CD4-positive, alpha-beta memory T cell (primary cell): ENCODE measurements at places on chromosomes 1 and 21.

DNA sequence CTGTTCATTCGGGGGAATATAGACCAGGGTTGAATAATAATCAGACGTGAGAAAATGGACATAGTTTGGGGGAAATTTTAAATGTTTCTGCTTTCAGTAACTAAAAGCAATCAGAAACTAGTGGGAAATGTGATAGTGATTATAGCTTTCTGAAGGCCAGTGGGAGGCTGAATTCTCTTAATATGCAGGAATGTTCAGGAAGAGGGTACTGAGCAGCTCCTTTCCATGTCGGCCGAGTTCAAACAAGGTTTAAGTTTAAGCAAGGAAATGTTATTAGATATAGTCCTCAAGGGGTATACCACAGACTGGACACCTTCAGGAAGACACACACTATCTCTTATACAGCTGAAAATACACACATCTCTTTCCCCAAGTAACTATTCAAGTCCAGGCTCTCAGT lies 105.5 kb downstream of the HHAT start:
- no peak for DNase-seq

GRCh38 chr1:197763307-197763706 lies 12.0 kb downstream of the DENND1B start:
- no peak for DNase-seq

- no peak for DNase-seq
These were observed 2.3 kb downstream of the TTC24 start for GRCh38 chr1:156581661-156582387.

DNA sequence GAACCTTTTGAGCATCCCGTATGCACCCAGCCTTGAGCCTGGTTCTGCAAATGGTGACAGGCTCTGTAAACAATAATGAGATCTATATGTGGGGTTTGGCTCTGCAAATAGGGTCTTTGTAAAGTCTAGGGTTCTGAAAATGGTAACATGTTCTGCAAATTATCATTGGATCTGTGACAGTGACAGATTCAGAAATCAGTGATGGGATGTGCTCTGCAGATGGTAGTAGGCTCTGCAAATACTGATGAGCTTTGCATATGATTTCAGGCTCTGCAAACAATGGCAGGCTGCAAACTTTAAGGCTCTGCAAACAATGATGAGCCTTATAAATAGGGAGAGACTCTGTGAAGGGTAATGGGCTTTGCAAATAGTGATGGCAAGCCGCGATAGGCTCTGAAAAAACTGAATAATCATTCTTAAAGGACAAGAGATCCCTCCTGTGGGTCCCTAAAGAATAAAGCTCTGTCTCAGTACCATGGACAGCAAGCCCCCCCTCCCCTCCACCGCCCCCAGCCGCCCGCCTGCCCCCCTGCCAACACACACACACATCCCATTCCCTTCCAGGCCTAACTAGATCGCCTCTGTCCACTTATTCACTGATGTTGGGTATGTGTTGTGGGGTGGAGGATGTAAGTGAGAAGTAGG lies 17.7 kb upstream of the DMBX1 start:
- no peak for DNase-seq

- no peak for DNase-seq
These were observed 365.3 kb upstream of the PROX1 start for GRCh38 chr1:213622365-213623063.

DNA sequence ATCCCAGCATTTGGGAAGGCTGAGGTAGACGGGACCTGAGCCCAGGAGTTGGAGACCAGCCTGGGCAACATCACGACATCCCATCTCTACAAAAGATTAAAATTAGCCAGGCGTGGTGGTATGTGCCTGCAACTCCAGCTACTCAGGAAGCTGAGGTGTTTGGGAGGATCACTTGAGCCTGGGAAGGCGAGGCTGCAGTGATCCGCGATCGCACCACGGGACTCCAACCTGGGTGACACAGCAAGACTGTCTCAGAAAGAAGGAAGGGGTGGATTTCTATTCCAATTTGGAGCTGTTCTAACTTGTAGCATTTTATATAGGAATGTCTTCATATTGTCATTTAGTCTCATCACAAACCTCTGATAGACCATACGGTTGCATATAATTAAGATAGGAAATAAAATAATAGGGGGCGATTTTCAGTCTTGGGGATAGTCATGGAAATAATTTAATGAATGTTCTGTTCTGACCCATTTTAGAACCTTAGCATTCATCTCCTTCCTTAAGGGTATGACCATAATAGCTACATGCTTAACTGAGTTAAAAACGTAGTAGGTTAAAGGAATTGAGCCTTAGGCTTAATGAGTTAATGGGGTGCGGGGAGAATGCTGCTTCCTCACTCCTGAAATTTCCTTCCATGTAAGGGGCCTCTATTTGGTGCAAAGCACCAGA lies 93.1 kb downstream of the ADCY10 start:
- no peak for DNase-seq

- no peak for DNase-seq
These were observed 138.3 kb downstream of the APP start for GRCh38 chr21:26032263-26032662.

DNA sequence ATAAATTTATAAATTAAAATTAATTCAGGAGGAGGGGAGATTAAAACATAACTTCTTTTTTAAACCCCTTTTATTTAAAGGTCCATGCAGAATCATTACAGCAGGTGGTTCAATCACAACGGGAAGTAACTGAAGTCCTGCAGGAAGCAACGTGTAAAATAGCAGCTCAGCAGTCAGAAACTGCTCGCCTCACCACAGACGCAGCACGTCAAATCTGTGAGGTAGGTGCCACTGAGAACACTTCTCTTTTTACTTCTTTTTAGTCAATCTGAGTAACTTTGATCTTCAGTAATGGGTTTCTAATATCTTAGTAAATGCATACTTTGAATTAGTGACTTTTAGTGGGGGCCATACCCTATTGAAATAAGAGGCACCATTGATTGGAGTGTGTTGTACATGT lies 87.0 kb downstream of the CEP350 start:
- no peak for DNase-seq

GRCh38 chr1:42847111-42847595 lies 740 bp downstream of the ZNF691 start:
- DNase-seq = no peak

DNA sequence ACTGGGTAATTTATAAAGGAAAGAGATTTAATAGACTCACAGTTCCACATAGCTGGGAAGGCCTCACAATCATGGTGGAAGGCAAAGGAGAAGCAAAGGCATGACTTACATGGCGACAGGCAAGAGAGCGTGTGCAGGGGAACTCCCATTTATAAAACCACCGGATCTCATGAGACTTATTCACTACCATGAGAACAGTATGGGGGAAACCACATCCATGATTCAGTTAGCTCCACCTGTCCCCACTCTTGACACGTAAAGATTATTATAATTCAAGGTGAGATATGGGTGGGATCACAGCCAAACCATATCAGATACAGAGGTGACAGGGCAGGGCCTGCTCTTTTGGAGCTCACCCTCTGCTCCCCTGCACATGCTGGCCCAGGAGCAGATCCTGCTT lies 31.4 kb upstream of the TMEM61 start:
- peak; percentile 34 for DNase-seq

DNA sequence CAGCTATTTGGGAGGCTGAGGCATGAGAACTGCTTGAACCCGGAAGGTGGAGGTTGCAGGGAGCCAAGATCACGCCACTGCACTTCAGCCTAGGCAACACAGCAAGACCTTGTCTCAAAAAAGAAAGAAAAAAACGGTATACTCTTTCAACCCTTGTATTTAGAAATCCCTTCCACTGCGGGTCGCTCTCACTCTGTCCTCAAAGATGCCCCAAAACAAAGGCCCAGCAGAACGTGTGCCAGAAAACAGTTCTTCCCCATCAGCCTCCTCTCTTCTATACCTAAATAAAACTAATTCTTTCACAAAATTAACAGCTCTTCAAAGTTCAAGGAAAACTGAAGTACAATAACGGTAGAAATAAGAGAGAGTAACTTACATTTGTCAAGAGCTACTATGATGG lies 13.2 kb downstream of the SETD4 start:
- DNase-seq = no peak

DNA sequence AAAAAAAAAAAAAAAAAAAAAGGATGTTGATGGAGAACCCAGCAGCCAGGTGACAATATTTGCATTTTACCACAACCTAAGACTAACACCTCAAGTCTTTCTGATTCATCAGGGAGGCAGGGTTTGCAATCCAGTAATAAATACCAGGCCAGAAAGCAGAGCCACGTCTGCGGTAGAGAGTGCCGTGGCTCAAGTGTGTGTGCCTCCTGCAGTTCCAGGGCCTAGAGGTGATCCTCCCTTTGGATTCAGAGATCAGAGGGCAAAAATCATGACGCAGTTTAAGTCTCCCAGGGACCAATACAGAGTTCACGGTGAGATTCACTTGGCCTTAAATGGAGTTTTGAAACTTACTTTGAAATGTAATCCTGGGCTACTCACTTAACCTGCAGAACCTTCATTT lies 34.9 kb downstream of the TMCO4 start:
- DNase-seq = no peak

DNA sequence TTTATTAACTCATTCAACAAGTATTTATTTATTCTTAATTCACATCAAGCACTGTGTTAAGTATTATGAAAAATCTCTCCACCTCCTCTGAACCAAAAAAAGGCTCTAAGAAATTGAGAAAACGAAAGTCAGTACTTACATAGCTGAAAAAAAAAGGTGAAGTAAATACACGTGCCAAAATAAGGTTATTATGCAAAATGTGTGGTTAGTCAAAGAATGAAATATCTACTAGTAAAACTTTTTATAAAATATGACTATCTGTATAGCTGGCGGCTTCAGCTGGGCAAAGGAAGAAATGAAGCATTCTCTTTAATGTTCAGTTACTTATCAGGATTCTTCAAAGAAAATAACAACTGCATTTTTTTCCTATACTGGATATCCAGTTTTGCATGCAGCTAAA lies 35.5 kb upstream of the ASPM start:
- no peak for DNase-seq

- no peak for DNase-seq
These were observed 128.8 kb downstream of the KCNN3 start for GRCh38 chr1:154741327-154741726.

DNA sequence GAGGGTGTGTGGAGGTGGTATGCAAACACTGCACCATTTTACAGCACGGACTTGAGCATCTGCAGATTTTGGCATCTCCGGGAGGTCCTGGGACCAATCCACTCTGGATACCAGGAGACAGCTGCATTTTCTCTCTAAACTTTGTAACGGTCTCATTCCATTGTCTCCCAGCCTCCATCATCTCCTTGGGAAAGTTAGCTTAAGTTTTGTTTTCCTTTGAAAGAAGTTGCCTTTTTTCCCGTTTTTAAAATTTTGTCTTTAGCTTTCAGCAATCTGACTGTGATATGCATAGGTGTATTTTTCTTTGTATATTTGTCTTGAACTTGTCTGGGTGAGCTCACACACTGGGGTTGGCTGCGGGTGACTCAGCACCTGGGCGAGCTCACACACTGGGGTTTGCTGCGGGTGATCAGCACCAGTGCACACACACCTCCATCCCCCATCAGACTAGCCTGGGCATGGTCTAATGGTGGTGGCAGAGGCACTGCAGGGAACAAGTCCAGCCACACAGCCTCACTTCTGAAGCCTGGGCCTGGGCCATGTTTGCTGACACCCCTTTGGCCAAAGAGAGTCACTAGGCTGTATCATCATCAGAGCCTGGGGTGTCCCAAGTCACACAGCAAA lies 32.1 kb upstream of the COL18A1 start:
- DNase-seq = no peak

GRCh38 chr1:117606649-117607430 lies 992 bp downstream of the TENT5C start:
- peak; percentile 83 for DNase-seq

DNA sequence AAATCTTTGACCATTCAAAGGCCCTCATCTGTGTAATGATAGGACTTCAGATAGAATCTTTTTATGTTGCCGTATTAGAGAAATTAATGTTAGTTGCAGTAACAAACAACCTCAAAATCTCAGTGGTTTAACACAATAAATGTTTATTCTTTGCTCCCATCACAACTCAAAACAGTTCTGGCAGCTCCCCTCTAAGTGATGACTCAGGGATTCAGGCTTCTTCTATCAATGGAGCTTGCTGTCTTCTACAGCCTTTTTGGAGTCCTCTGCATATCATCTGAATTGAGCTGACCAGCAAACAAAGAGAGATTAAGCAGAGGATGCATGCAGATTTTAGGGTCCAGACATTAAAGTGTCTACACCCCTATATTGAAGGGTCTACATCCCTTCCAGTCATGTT lies 59.1 kb upstream of the RAB3GAP2 start:
- no peak for DNase-seq

GRCh38 chr1:33683913-33684312 lies 180.0 kb upstream of the HMGB4 start:
- DNase-seq = no peak

- peak; percentile 30 for DNase-seq
These were observed 23.5 kb downstream of the F11R start for GRCh38 chr1:160997323-160998038.

GRCh38 chr1:97135972-97136371 lies 414.4 kb downstream of the PTBP2 start:
- no peak for DNase-seq

DNA sequence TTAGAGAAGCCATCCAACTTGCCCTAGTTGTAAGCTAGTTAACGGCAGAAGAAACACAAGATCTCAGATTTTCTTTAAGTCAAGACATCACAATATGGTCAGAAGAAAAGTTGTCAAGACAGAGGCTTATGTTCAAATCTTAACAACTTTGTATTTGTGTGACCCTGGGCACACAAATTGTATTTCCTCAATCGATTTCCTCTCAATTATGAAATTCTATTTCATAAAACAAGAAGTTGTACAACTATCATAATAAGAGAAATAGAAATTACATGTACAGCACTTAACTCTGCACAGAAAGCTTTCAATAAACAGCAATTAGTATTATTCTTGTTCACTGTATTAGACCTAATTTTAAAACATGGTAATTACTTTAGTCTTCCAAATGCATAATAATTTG lies 62.9 kb upstream of the SDC3 start:
- DNase-seq = no peak

DNA sequence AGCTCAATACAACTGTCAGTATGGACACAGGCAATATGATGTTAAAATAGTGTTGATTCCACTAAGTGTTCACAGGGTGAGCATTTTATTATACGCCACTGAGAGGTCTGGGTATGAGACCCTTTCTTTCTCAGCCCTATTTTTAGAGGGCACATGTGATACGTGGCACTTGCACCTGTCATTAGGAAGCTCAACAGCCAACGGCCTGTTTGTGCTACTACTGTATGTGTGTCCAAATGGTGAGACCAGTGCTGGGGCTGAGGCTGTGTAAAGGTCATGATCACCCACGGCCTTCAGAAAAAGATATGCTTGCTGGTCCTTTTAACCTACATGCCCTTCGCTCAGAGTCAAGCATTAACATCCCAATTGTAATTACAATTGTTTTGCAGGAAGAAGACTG lies 176.2 kb downstream of the DUSP10 start:
- DNase-seq = no peak

- peak; percentile 67 for DNase-seq
These were observed 27.5 kb downstream of the SLC2A1 start for GRCh38 chr1:42931108-42931539.

DNA sequence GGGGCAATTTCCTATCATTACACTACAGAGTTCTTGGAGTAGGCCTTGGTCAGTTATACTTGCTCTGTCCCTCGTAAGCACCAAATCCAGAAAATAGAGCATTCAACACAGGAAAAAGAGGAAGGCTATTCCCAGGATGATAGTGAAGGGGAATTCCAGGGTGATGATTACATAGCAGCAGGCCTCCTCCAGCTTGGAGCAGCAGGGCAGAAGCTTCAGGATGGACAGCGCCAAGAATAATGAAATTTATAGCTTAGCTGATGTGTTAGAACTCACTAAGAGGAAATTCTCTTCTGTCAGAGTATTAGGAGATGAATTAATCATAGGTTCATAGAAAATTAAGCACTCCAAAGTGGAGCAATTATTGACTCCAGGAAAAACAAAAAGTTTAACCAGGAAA lies 10.8 kb upstream of the SMAP2 start:
- no peak for DNase-seq

GRCh38 chr1:40766560-40766959 lies 17.0 kb upstream of the KCNQ4 start:
- no peak for DNase-seq
